Inflammatory macrophage treated with lipopolysaccharide for 4 hours (primary cell): ENCODE measurements at places on chromosomes 13 and 19.

DNA sequence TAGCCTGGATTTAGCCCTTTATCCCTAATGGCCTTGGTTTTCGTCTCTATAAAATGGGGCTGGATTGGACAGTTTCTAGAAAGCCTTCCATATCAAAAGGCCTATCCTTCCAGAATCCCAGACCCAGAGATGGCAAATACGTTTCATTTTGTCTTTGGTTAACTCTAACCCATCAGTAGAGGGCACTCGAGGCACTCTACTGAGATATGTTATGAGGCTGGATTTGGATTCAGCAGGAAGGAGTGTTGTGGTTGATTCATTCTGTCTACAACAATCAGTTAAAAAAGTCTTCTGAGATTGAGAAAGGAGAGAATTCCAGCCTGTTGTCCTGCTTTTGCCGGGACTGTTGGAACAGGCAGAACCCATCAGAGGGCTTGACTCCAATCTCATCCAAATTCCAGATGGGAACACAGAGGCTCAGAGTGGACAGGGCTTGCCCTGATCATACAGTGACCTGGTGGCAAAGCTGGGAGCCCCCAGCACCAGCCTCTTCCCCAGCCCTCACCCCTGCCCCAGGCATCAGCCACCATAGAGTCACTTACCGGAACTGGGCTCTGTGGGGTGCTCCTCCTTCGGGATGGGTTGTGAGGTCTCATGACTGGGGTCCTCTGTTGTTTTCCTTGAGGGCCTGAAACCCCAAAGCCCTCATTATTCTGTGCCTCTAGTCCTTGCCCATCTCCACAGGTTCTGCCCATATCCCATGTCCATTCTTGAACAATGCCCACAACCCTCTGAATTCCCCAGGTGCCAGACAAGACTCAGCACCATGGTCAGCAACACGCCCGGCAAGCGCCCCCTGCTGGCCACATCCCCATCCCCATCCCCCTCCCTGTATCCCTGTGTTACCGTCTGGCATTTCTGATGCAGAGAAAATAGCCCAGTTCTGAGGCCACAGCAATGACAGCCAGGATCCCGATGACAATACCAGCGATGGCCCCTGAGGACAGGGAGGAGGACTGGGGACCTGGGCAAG, 12.3 kb upstream of the ZNF180 start:
- DNase-seq = peak; percentile 23

DNA sequence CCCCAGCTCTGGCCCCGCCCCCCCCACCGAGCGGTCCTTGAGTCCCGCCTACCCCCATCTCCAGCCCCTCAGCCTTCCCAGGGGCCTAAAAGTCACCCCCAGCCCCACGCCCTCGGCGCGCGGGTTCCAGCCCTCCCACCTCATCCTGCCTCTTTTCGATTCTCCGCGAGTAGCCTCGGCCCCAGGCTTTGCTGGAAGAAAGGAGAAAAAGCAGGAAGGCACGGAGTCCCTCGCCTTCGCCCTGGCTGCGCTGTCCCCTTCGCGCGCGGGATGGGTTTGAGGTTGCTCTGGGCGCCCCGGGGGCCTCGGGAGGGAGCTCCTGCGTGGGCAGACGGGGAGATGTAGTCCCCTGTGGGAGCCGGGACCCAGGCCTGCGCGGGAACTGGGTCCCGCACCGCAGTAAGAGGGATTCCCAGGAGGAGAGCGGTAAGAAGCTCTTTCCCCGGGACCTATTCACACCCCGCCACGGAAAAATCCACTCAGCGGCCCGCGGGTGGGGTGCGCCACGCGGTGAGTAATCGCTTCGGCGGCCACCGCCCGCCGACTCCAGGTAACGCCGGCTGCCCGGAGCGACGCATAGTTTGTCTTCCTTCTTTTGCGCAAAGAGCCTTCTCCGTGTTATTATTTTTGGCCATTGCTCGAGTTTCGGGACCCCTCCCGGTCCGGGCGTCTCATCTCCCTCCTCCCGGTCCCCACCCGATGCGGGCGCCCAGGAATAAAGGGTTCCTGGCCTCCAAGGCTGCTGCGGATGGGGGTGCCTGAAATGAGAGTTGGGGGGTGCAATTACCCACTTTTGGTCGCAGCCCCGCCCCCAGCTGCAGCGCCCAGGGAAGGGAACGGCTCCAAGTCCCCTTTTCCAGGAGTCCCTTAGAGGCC, 865 bp upstream of the CRLF1 start:
- DNase-seq = no peak

DNA sequence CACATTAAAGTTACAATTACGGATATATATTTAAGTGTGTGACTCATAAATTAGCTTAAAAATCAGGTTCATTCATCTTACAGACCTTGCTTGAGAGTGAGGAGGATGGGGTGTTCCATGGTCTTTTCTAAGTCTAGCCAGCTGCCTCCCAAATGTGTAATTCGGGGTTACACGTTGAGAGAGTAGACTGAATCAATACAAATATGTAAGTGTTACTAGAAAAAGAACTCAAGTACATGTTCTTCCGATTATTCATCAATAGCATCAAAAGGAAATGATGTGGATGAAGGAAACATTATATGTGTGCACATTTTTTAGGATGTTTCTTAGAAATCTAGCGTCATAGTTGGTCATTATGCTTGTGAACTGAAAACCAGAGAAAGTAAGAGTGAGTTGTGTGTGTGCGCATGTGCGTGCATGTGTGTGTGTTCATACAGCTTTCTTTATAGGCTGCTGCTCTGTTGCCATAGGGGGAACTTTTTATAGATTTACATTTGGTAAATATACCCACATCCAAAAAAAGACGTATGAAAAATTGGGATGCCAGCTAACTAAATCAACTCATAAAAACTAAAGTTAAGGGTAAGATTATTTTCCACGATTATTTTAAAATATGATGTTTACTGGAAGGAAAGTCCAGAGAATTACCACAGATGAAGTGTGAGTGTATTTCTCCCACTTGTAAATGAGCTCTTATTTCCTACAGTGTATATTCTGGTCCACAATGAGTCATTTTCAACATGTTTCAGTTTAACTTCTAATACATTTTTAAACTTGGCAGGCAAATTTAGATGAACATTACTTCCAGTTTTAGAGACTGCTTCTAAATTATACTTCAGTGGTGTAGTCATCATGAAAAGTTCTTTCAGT, 82.4 kb downstream of the PIBF1 start:
- DNase-seq = no peak

- no peak for DNase-seq
Measured at GRCh38 chr13:94309997-94310855, 169.3 kb downstream of the DCT start.

GRCh38 chr13:94827566-94827965, 115.2 kb upstream of the SOX21 start:
- DNase-seq = no peak

- DNase-seq = peak; percentile 85
Measured at GRCh38 chr19:6065685-6066374, 44.5 kb downstream of the RFX2 start.

DNA sequence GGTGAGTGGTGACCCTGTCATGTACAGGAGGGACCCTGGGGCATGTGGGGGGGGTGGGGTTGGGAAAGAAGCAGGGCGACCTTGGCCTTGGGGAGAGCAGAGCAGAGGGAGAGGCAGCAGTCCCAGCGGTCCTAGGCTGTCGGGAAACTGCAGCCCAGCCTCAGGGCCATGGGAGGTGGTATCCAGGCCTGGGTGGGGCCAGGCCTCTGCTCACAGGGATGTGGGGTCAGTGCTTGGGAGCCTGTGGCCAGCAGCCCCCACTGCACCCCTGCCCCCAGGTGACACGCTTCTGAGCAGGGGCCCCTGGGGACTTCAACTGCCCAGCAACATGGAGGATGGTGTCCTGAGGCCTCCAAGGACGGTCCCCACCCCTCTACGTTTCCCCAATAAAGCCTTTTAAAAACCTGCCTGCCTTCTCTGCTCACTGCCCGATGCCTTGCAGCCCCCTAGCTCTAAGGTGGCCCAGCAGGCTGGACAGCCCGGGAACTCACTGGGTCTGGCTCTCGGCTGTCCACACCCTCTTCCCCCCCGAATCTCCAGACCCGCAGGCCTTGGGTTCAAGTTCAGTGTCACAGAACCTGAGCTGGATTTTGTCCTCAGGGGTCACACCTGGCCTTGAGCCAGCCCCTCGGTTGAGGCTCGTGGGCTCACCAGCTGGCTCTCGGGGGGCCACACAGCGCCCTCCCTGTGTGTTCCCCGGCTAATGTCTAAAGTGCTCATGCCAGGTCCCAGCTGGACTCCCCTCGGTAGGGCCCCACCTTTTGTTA, 6.9 kb downstream of the PNKP start:
- DNase-seq = no peak

GRCh38 chr19:18312092-18312534, 10.8 kb downstream of the LSM4 start:
- no peak for DNase-seq

DNA sequence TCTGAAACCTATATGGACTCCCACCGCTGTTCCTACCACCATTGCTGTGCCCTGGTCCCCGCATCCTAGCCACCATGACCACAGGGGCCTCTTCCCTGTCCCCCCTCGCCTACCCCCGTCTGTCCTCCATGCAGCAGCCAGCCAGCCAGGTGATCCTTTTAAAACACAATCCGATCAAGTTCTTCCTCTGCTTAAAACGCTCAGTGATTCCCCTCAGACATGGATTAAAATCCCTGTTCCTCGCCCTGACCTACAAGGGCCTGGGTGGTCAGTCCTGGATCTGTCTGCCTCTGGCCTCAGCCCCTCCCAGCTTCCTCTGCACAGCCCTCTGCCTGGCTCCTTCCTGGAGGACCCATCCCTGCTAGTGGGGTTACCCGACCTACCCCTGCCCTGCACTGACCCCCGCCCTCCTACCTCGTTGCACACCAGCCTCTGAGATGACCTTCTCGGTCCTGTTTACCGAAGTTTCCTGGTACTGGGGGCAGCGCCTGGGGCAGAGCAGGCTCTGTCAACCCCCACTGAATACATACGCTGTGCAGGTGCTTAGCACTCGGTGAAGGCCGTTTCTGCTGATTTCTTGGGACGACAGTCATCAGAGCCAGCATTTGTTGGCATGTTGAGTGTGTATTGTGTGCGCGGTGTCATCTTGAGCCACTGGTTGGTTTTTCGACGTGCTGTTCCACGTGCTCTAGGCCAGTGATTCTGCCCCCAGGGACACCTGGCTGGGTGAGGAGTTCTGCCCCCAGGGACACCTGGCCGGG, 14.7 kb upstream of the LENG8 start:
- no peak for DNase-seq

DNA sequence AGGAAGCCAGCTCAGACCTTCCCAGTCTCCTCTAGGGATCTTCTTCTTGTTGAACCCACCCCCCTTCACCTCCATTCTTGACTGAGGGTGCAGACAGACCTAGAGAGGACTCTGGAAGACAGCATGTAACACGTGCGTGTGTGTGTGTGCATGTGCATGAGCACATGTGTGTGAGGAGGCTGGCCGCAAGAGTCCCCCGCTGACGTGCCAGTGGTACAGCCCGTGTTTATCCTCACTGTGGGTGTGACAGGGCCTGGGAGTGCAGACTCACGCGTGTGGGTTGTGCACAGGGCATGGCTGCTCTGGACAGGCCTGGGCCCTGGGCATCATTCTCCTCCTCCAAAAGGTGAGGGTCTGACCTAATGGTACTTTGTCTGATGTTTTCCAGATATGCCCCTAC, 26.3 kb downstream of the LYL1 start:
- DNase-seq = no peak

DNA sequence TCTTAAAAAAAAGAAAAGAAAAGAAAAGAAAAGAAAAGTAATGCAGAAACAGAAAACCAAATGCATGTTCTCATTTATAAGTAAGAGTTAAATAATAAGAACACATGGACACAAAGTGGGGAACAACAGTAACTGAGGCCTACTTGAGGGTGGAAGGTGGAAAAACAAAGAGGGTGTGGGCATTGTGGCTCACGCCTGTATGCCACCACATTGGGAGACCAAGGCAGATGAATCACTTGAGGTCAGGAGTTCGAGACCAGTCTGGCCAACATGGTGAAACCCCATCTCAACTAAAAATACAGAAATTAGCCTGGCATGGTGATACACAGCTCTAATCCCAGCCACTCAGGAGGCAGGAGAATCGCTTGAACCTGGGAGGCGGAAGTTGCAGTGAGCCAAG, 8.1 kb downstream of the ZNF708 start:
- no peak for DNase-seq

GRCh38 chr13:24313439-24313838, 4.1 kb downstream of the C1QTNF9 start:
- DNase-seq = no peak

- DNase-seq = no peak
Measured at GRCh38 chr13:49373716-49374115, 70.1 kb downstream of the CAB39L start.

DNA sequence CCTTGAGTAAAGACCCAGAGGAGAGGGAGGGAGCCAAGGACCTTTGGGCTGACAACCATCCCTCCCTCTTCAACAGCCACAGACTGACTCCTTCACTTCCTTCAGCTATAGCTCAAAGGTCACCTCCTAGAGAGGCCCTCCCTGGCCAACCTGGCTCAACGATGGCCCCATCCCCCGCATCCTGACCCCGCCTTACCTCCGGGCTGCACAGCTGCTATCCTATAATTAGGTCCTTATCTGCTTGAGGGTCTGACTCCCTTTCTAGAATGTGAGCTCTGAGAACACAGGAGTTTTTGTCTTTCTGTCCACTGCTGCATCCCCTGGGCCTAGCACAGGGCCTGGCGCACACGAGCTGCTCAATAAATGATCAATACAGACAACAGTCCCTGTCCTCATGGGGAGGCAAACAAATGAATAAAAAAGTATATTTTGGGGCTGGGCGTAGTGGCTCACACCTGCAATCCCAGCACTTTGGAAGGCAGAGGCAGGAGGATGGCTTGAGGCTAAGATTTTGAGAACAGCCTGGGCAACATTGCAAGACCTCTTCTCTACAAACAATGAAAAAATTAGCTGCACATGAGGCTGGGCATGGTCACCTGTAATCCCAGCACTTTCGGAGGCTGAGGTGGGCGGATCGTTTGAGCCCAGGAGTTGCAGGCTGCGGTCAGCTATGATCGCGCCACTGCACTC, 6.6 kb upstream of the LGALS4 start:
- DNase-seq = no peak

GRCh38 chr13:102993348-102993747, 72.9 kb downstream of the SLC10A2 start:
- DNase-seq = no peak

GRCh38 chr13:32051156-32051555, 19.6 kb downstream of the FRY start:
- DNase-seq = no peak

DNA sequence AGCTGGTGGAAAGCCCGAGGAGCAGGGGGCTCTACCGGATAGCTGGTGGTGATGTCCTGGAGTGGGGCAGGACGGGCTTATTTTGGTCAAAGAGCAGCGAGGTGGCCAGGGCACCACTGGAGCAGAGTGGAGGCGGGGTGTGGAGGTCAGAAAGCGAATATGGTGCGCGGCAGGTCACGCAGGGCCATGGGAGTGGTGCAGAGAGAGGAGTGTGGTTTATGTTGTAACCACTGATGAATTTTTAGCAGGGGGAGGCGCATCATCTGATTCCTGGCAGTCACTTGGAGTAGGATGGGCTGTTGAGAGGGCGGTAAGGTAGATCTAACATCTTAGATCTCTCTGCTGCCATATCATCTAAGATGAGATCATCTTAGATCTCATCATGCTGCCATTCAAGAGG, 1.4 kb upstream of the ZNF414 start:
- DNase-seq = peak; percentile 89
